MCF 10A (cell line): ENCODE measurements at places on chromosomes 7 and 10. TPM values are rescaled to one million over a fixed set of nuclear protein-coding genes. Genes with fewer than 3 reads are reported as not detected.

DNA sequence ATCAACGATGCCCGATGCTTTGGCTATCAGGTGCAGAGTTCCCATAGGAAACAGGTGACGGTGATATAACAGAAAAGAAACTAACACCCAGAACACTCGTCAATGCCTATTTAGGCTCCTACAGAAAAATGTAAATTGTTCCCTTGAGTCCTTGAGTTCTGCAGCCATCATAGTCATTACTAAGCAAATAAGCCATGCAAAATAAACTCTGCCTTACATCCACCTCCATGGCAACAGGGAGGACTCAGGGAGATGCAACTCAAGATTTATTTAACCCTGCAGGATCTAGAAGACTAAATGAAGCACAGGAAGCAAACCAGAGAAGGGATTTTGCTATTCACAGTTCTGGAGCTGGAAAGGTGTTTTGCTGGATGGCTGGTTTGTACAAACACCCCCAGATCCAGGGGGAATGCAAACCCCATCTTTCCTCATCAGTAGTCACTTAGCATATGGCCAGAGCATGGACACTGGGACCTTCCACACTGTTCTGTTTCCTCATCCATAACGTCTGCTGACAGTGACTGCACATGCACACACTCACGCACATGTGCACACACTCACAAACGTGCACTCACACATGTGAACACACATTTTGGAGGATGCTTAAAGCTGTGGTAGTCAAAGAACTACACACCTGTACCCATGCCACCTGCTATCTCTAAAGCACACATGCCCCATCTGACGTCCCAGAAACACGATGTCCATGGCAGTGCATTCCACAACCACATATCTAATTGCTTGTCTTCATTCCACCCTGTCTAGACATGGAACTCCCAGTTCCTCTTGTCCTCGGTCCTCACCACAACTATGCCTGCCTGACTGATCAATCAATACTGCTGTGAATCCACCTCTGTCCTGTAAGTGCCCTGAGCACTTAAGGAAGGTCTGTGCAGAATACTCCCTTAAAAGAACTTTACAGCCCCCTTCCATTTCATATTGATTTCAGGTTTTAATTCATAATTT lies 178.2 kb downstream of the COBL start:
- H3K4me3 ChIP-seq, result no peak overlapping the region
- no peak for DNase-seq
- H3K27ac ChIP-seq, result no peak overlapping the region
- H3K36me3 ChIP-seq, result peaks cover 7% of the 10 kb centered on the region
- no peaks in the 10 kb centered on the region for H3K27me3 ChIP-seq

- no peak overlapping the region for H3K4me3 ChIP-seq
- no peaks in the 10 kb centered on the region for H3K27me3 ChIP-seq
- H3K4me1 ChIP-seq, result peaks cover 6% of the 10 kb centered on the region
- H3K36me3 ChIP-seq, result peaks cover 50% of the 10 kb centered on the region
- DNase-seq, result no peak
Measured at GRCh38 chr10:29542723-29543122, 92.0 kb downstream of the SVIL start.

DNA sequence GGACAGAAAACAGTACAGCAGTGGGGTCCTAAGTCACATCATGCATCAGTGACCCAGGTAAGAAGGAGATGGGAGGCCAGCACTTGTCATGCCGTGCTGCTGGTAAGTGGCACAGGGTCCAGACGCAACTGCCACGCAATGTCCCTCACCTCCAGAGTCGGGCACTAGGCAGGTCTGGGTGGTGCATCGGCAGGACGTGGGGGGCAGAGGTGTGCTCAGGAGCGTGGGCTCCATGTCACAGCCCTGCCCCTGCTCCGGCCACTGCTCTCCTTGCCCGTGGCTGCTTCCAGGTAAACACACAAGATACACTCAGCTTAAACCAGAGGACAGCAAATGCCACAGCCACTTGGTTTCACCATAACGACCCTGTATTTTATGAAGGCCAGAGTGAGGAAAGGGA lies 47.3 kb downstream of the COBL start:
- no peak overlapping the region for H3K27ac ChIP-seq
- DNase-seq, result no peak
- no peak overlapping the region for H3K4me3 ChIP-seq
- no peaks in the 10 kb centered on the region for H3K36me3 ChIP-seq
- H3K27me3 ChIP-seq, result no peaks in the 10 kb centered on the region

Gene ESYT2
- 74.1 and 78.6 TPM in 2 replicates for total RNA-seq

Gene IRF5
- total RNA-seq, result 7.5 and 10.1 TPM in 2 replicates
